DMS153 (cell line): ENCODE measurements at places on chromosomes 13 and 19.

DNA sequence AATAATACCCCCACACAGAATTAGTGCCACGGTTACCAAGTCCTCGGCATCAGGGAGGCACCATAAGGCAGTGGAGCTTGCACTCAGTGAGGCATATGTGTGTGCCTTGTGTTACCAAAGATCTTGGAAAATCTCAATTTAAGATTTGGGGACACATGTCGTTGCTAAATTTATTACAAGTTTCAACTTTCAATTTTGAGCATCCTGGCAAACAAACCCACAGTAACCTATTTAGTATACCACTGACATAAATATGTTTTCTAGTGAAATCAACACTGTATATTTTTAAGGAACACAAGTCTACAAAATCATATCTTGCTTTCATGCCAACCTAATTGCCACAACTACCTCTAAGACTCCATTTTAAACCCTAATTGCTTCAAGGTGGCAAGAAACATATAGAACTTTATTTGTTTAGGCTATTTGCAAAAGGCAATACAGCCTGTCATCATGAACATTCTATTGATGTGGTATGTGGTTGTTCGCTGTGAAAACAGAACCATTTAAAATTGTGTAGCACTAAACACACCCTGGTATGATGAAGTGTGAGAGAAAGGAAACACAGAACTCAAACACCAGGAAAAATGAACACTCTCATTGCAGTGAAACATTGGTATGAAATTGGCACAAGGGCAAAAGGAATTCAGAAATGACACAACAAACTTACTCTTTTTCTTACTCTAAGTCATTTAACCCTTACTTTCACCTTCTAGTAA is 531.1 kb downstream of the IRS2 start:
- DNase-seq = no peak

GRCh38 chr19:38496603-38497487 is 63.4 kb downstream of the RYR1 start:
- DNase-seq = no peak

DNA sequence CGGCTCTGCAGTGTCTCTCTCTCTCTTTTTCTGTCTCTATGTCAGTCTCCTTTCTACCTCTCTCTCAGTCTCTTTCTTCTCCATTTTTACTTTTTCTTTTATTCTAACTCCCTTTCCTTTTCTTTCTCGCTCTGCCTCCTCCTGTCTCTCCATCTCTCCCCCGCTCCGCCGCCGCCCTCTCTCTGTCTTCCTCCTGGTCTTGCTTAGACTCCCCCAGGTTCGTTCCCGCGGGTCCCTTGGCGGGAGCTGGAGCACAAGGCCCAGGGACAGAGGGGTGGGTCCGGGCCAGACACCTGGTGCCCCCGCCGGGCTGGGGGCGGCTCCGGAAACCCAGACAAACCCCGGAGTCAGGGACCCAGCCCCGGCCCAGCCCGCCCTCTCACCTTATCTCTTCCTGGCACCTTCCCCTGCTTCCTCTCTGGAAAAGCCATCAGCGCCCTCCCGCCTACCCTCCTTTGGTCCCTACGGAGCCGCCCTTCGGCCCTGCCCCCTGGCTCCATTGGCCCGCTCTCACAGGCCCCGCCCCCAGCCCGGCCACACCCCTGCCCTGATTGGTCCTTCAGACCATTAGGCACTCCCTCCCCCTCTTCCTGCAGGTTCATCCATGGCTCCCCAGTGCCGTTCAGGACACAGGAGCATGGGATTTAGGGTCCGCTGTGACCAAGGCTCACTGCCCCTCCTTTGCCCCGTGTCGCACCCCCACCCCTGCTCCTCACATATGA is 15.4 kb upstream of the NOP53 start:
- peak; percentile 70 for DNase-seq

DNA sequence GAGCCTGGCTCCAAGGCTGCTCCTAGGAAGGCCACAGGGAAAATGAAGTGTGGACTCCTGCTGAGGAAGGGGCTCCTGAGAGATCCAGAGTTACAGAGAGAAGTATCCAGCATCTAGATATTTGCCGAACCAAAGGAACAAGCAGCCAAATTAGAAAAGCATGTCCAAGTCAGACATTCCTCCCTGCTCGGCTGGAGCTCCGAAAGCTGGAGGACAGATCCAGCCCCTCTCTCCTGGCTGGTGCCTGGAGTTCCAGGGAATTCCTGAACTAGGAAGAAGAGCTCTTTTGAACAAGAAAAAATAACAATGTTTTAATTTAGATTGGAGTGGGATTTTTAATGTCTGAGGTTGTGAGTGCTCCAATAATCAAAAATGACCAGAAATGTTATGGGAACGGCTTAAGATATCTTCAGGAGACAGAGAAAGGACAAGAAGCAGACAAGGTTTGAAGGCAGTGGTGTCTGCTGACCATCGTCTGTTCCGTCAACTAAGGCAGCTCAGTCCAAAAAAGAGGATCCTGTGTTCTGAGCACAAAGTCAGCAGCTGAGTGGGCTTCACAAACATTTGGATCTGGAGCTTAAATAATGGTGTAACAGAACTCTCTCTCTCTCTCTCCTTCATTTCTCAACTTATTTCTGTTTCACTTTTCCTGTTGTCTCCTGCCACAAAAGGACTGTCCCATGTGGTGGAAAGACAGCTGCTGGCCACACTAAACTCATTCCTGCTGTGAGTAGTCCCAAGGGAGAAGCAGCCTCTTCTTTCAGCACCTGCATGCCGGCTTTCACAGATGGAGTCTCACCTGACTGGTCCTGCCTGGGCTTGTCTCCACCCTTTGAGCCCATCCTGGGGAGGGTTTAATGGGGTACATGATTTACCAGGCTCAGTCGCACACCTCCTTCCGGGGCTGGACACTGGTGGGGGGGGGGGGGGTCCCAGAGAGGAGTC is 31.5 kb upstream of the IRS2 start:
- DNase-seq = peak; percentile 92

GRCh38 chr13:98033277-98034247 is 80.1 kb downstream of the IPO5 start:
- DNase-seq = no peak

DNA sequence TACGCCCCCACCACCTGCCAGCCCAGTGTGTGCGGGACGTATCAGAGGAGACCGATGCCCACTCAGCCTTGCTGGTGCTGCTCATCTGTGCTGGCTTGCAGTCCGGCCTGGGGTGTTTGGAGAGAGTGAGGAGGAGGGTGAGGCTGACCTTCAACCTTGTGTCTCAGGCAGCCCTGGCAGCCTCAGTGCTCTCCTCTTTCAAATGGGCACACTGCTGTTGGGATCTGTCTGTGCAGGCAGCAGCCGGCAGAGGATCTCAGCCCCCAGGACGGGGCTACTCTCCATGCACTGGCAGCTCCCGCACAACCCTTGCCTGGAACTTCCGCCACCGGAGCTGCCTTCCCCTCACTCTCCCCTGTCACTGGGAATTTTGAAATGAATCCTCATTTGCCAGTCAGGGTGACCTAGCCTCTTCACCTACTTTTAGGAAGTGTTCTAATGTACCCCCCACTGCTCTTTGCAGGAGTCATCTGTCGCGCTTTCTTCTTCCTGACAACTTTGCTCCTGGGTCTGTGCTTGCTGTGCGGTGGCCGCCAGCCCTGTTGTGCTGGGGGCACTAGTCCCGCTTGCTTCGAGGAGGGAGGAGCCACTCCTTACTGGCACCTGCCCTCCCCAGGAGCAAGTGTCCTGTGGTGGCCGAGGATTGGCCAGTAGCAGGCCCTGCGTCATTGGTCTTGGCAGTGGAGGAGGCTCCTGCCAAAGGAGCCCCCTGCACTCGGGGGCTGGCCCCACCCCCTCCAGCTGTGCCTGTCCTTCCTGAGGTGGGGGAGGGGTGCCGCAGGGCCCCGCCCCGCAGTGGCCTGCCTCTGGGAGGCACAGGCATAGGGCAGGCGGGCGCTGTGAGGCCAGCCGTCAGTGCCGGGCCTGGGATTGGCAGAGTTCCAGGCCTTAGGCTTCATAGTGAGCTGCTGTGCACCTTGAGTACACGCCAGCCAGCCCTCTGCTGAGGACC is 53.4 kb downstream of the TSSK6 start:
- no peak for DNase-seq

GRCh38 chr13:40384976-40385857 is 281.2 kb downstream of the FOXO1 start:
- no peak for DNase-seq

DNA sequence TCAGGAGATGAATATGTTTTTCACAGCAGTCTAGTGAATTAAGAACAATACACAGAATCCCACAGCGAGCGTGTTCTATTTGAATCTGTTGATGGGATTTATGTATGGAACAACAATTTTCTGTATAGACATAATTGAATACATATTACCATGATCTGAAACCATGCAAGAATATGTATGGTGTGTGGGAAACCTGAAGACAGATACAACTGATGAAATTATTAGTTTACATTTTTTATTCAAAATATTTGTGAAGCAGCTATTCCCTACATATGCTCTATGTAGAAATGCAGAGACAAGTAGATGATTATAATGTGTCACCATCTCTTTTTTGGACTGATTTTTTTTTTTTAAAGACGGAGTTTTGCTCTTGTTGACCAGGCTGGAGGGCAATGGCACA is 91.8 kb downstream of the DNAJC15 start:
- DNase-seq = no peak

GRCh38 chr19:37932985-37933936 is 26.3 kb downstream of the SIPA1L3 start:
- peak; percentile 8 for DNase-seq

DNA sequence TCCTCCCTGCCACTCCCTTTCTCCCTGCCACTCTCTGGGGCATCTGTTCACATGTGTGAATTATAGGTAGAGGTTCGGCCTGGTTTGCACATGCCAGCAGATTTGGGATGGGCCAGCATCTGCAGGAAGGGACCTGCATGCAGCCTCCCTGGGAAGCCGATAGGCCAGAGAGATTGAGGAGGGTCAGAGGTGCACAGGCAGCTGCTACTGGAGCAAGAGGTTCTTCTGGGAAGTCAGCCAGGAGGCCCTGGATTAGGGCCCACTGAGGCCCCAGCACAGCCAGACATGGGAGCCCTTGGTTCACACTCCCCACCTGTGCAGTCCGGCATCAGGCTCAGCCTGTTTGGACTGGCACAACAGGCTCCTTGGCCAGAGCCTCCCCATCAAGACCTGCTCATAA is 12.1 kb downstream of the TUBA3C start:
- DNase-seq = no peak

DNA sequence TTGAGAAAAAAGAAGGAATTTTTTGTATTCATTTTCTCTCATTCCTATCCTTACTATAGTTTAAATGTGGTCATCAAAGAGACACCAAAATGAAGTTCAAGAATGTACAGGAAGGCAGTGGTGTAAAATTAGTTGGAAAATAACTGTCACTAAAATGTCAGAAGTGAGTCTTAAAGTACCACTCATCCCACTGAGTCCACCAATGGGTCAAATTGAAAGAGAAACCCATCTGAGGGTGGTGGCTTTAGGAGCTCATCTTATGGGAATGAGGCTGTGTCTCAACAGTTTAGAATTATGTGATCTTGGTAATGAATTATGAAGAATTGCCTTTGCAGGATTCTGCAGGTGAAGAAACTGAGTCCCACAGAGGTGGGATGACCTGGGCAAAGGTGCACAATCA is 403.5 kb downstream of the FGF9 start:
- DNase-seq = no peak

DNA sequence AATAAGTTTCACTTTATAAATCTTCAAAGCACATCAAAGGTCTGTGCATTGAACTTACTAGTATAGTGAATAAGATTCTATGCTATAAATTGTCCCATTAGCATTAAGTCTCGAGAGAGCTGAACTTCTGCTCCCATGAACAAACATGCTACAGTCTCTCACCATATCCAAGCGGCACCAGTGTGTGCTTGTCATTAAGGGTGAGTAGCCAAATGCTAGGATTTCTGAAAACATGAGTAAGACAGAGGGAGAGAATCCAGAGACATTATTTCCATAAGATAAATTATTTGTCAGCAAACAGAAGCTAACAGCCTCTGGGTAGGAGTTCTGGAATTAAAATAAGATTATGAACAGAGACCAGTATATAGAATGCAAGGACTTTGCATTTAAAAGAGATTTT is 2882.5 kb downstream of the PCDH9 start:
- DNase-seq = no peak

DNA sequence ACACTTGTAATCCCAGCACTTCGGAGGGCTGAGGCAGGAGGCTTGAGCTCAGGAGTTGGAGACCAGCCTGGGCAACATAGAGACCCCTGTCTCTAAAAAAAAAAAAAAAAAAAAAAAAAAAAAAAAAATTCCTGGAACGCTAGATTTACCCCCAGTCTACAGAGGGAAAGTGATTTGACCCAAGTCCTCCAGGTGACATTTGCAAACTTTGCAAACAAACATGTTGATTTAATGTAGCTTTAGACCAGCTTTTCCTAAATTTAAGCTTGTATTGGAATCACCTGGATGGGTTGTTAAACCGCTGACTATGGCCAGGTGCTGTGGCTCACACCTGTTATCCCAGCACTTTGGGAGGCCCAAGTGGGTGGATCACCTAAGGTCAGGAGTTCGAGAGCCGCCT is 8.4 kb downstream of the CPT1C start:
- no peak for DNase-seq

DNA sequence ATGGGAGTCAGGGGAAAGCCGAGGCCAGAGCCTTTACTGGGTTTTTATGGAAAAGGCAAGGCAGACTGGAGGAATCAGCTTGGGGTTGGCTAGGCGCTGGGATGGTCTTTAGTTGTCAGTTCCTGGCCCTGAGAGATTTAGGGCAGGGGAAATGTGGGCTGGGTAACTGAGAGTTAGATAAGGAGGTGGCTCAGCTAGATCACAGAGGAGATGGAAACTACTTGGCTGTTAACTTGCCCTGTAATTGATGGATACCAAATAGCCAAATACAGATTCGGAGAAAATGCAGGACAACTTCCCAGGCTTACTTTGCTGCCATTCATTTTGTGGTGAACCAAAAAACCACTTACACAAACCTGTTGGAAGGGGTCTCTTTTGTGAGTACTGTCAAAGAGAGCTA is 54.0 kb downstream of the LRCH1 start:
- DNase-seq = no peak
